AML-193 (cell line): ENCODE measurements at places on chromosomes 2 and 18.
A peak's percentile ranks its signal among the peaks of the same experiment; 100 is the strongest.

DNA sequence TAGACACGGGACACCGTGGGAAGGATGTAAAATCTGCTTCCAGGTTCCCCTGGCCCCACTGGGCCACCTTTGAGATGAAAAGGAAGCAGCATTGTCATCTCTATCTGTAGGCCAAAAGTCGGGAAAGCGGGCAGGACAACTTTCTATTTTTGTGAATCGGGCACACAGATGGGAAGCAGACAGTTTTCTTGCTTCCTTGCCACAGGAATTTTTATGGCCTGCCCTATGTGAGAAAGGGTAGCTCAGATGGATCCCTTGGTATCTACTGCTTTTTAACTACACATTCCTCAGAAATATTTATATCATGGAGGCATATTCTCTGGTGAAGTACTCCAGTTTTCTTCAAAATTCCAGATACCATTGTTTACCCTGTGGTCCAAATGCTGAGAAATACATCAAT, 735.5 kb downstream of the CBLN2 start:
- DNase-seq: no peak

GRCh38 chr2:31523871-31524492, 56.8 kb downstream of the SRD5A2 start:
- peak; percentile 18 for DNase-seq

DNA sequence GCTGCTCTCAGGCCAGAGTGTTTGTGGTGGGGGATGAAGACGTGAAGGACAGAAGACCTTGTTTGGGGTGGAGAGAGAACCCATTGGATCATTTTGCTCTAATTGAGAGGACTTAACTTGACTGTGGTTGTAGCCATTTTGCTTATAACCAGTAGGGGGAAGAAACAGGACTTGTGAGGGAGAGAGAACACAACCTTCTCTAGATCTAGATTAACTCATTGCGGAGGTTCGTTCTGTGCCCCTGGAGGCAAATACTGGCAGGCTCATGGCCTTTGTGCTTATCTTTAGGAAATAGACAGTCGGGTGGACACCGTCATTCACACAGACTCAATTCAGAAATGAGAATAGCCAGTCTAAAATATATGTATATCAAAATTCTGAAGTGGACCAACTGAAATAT, 147.0 kb upstream of the LHCGR start:
- DNase-seq: no peak

DNA sequence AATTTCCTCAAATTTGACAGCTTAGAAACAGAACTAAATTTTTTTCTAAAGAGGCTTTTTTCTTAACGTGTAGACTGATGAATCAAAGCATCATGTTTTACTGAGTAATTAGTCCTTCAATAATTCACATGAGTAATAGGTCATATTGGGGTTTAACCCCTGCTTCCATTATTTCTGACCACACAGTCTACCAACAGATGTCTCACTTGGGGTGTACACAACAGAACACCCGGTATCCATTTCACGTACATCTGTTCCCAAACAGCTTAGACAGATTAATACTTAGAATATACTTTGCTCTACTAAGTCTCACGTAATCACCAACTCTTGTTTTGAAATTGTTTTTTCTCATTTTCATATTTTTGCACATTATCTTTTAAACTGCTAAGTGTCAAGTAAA, 14.8 kb downstream of the CERKL start:
- no peak for DNase-seq

DNA sequence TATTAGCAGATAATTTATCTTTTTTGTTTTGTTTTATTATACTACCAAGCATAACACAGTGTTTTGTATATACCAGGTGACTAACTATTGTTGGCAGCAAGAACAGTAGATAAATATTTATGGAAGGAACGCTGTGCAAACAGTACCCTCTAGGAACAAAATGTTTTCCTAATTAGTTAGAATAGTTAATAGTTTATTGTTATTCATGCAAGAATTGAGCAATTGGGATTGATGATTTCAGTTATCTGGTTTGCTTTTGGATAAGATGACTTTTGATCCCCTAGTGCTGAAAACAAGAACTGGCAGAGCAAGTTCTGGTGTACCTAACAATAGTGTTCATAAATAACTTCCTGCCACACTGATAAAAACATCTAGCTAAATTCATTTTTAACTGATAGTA, 323.3 kb downstream of the TGIF1 start:
- DNase-seq: no peak
